ENCODE measurements at places on chromosomes 4 and X. TPM values are rescaled to one million over a fixed set of nuclear protein-coding genes. Genes with fewer than 3 reads are reported as not detected.

DNA sequence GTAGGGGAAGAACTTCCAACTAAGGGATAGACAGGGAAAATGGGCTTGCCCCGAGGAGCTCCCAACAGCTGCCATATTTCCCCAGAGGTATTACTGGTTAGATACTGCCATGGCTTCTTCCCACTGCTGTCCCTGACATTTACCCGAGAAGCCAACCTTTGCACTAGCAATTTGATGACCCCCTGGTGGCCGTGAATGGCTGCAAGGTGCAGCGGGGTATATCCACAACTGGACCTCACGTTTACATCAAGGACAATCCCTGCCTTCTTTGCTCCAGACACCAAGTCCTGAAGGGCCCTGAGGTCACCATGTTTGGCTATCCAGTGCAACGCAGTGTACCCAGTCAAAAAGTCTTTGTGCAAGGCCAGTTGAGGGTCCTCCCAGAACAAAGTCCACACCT is 2.3 kb downstream of the SOWAHB start:
- H3K36me3 ChIP-seq, result no peaks in the 10 kb centered on the region
- H3K4me3 ChIP-seq, result no peak overlapping the region
- DNase-seq, result no peak
- H3K4me1 ChIP-seq, result peaks cover 9% of the 10 kb centered on the region
- no peak overlapping the region for H3K27ac ChIP-seq

KLB gene
- not detected for total RNA-seq

GRCh38 chr4:112381996-112382692 is 85.0 kb downstream of the ALPK1 start:
- H3K27ac ChIP-seq, result no peak overlapping the region
- no peak overlapping the region for H3K4me3 ChIP-seq
- no peak for DNase-seq

PNCK gene
- total RNA-seq, result not detected

DNA sequence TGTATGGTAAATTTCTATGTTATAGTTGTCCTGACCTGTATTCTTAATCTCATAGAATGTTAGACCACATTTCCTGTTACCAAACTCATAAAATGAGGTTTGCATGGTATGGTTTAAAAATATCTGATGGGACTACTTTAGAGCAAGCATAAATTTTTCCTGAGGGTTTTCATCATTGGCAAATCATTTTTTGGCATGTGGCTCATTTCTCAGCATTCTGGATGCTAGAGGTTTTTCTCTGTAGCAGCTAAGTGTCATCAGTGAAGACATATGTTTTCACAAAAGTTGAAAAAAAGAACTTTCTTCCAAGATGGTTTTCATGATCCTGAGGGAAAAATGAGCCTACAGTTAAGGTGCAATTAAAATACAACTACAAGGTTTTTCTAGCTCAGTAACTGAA is 503.5 kb upstream of the FAM47C start:
- no peak overlapping the region for H3K4me3 ChIP-seq
- H3K4me1 ChIP-seq, result no peaks in the 10 kb centered on the region
- no peaks in the 10 kb centered on the region for H3K27me3 ChIP-seq

DIAPH2 gene
- 7.5 TPM for total RNA-seq

- H3K27me3 ChIP-seq, result no peaks in the 10 kb centered on the region
- peaks cover 17% of the 10 kb centered on the region for H3K4me1 ChIP-seq
- no peak overlapping the region for H3K4me3 ChIP-seq
- no peak overlapping the region for H3K27ac ChIP-seq
Measured at GRCh38 chr4:168451331-168451730, 29.0 kb downstream of the DDX60L start.

CENPVL2 gene
- total RNA-seq, result not detected

GRCh38 chrX:21837056-21837455 is 2.4 kb upstream of the MBTPS2 start:
- H3K36me3 ChIP-seq, result no peaks in the 10 kb centered on the region
- H3K4me1 ChIP-seq, result peaks cover 4% of the 10 kb centered on the region
- no peak overlapping the region for H3K27ac ChIP-seq
- DNase-seq, result no peak
- no peaks in the 10 kb centered on the region for H3K27me3 ChIP-seq

DNA sequence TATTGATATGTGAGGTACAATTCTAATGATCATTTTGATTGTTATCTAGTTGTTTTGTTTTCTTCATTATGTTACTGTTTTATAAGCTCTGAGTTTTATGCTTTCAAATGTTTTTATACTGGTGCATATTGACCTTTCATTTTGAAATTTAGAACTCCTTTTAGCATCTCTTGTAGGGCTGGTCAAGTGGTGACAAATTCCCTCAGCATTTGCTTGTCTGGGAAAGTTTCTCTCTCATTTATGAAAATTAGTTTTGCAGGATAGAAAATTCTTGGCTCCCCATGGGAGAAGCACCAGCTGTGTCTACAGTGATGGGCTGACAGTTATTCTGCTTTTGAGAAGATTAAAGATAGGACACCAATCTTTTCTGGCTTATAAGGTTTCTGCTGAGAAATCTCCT is 105.3 kb upstream of the SPRY1 start:
- peaks cover 3% of the 10 kb centered on the region for H3K36me3 ChIP-seq
- no peaks in the 10 kb centered on the region for H3K4me1 ChIP-seq
- no peak overlapping the region for H3K27ac ChIP-seq
- no peak overlapping the region for H3K4me3 ChIP-seq
